ENCODE measurements at places on chromosomes 3 and 15.

GRCh38 chr15:31031471-31032067, 40.1 kb upstream of the MTMR10 start:
- no peak for DNase-seq

GRCh38 chr3:188956839-188957489, 214.8 kb upstream of the TPRG1 start:
- DNase-seq, result no peak

GRCh38 chr3:130377960-130378676, 32.6 kb downstream of the COL6A5 start:
- DNase-seq, result no peak

DNA sequence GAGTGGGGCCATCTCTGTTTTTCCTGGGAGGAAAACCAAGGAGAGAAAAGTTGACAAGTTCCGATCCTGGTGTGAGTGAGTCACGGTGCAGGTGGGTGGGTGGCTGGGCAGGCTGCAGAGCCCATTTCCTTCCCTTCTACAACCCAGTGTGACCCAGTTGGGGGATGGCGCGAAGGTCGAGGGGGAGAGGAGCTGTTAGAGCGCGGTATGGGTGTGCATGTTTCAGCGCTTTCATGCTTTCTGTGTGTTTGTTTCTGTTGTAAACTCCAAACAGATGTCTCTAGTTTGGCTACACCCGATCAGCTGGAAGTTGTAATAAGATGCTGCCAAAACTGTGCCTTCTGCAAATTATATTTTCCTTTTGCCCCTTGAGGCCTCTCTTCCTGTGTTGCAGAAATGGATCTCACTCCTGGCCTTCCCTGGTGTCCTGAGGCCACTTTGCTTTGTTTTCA, 3.8 kb downstream of the FAM43A start:
- no peak for DNase-seq

GRCh38 chr3:124731760-124732159, 1.5 kb downstream of the UMPS start:
- no peak for DNase-seq

DNA sequence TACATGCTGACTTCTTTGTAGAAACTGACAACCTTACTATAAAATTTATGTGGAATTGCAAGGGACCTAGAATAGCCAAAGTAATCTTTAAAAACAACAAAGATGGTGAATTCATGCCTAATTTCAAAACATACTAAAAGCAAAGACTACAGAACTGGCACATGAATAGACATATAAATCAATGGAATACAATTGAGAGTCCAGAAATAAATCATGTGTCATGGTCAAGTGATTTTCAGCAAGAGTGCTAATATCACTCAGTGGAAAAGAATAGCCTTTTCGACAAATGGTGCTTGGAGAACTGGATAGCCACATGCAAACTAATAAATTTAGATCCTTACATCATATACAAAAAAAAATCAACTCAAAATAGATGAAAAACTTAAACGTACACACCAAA, 8.7 kb downstream of the IMPG2 start:
- DNase-seq, result no peak

DNA sequence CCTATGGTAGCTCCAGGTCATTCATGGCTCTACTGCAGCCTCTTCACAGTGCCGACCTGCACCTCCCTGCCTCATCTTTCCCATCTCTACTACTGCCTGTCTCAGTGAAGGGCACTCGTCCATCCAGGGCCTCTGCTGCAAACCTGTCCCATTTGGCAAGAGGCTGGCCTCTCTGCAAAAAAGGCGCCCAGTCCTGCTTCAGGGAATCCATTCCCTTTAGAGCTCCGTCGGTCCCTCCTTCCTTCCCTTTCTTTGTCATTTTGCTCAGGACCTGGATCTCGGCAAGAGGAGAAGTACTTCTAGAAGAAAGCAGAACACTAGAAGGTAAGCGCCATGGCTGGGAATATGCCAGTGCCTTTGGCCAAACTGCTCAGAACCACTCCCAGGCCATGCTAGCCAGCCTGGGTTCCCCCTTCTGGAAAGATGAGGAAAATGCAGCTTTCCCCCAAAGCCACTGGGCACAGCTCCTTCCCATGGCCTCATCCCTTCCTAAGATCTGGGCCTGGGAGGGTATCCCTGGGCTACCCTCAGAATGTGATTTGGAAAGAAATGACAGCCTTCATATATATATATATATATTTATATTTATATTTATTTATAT, 6.4 kb upstream of the ISL2 start:
- no peak for DNase-seq

DNA sequence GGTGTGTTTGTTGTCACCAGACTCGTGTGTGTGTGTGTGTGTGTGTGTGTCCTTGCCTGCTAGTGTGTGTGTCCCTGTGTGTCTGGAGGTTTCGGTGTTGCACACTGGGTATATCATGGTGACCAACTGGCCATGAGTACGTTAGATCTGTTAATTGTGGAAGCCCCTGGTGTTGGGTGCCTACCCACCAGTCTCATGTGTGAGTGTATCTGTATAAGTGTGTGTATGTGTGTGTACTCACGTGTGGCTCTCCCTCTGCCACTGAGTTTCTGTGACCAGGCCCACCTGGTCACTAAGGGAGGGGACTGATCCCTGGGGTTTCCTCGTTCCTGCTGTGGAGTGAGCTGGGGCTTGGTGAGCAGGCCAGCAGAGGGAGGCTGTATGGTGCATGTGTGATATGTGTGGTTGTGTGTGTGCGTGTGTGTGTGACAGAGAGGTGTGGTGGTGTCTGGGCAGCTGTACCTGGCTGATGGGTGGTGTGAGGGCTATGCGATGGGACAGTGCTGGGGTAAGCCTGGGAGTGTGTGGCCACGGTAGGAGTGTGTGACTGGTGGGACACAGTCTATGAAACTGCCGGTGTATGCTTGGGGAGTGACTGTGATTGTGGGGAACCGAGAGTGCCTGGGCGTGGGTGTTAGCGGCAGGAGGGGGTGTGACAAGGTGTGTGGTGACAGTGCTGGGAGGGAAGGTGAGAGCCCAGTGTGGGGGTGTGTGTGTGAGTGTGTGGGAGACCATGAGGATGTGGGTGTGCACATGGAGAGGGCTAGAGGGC, 1.8 kb downstream of the PRKCD start:
- DNase-seq, result no peak

DNA sequence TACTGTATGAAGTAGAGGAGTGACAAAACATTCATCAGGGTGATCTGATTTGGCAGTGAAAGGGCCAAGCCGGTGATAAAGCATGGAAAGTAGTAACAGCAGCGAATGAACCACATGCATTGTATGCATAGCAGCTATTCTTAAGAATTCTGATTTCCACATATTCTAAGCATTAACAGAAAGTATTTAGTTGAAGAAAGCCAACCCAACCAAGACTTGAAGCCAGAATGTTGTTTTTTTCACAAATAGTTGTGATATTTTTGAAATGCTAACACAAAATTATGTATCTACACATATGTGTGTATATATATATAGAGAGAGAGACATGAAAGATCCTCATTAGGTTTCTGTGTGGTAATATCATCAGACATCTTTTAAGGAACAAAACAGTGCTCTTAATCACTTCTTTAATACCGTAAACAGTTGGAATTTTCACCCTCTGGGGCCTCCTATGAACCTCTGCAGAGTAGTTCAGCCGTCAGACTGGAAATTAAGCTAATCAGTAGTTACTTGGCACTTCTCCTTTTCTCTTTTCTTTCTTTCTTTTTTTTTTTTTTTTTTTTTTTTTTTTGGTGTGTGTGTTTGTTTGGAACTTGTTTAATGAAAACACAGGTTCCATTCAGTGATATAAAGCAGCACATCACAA, 139.6 kb downstream of the CMSS1 start:
- no peak for DNase-seq

GRCh38 chr15:38479266-38479665, 25.3 kb downstream of the FAM98B start:
- no peak for DNase-seq
